ENCODE measurements at places on chromosomes 7 and 10.
A peak's percentile ranks its signal among the peaks of the same experiment; 100 is the strongest.

DNA sequence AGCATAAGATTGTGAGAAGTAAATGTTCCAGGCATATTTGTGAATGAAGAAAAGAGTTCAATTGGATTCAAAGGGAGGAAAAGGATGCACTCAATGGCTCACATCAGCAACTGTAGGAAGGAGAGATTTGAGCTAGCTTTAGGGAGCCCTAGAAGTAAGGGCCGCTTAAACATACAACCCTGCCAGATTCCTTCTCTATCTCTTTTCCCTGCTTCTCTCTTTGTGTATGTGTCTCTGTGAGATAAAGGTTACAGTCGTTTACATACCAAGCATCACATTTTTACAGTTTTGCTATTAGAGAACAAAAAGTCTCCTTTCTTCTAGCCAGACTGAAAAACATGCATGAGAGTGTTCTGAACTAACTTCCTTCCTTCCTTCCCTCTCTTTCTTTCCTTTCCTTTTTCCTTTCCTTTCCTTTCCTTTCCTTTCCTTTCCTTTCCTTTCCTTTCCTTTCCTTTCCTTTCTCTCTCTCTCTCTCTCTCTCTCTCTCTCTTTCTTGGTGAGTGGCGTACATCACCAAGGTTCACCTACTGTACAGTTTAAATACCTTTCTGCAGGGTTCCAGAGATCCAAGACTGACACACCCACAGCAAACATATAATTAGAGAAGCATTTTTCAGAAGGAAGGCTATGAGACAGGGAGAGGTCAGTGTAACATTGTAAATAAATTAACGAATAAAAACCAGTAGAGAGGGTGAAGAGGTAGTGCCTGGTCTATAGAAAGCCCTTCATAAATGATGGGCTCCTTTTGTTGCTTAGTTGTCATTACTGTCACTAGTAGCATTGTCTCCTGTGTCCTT, 240.4 kb downstream of the ARL4A start:
- no peak for DNase-seq

- no peak for DNase-seq
Observed at GRCh38 chr10:79405221-79405994, 40.0 kb downstream of the ZCCHC24 start.

- peak; percentile 43 for DNase-seq
Observed at GRCh38 chr10:29304264-29304994, 15.6 kb downstream of the LYZL1 start.

- no peak for DNase-seq
Observed at GRCh38 chr7:51000956-51001355, 218.3 kb upstream of the GRB10 start.

DNA sequence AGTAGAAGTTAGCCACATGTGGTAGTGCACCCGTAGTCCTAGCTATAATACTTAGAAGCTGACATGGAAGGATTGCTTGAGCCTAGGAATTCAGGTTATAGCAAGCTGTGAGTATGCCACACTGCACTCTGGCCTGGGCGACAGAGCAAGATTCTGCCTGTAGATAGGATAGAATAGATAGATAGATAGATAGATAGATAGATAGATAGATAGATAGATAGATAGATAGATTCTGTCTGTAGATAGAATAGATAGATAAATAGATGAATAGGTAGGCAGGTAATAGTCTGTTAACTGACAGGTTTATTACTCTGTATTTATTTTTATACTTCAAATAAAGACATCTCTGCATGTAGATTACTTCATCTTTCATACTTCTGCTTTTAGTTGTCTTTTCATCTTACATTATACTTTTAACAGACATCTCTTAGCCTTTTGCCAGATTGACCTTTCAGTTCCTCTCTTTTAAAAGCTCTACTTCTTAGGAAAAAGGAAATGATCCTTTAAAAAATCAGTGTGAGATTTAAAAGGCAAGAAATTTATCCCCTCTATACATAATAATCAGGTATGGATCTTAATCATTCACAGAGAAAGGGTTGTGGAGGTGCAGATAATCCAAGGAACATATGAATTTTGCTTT, 31.8 kb downstream of the CCAR1 start:
- no peak for DNase-seq

GRCh38 chr7:74014931-74015330, 13.0 kb upstream of the ELN start:
- no peak for DNase-seq

GRCh38 chr10:43077421-43078171, 727 bp downstream of the RET start:
- DNase-seq = no peak

DNA sequence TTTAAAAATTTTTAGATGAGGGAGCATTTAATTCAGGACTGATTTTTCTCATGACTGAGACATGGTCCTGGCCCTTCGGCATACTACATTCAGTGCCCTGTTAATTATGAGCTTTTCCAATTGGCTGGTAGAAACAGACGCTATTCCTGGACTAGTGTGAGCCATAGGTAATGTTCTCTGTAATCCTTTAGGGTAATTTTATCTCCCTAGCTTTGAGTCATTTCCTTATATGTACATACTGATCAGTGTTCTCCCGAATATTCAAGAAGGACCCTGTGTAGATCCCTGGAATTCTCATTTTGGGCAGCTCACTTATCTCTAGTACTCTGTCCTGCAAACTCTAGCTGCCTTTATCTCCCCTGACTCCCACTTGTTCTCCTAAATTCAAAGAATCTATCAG, 92.6 kb upstream of the NPY start:
- no peak for DNase-seq
